ENCODE measurements at places on chromosomes 16 and 17.

DNA sequence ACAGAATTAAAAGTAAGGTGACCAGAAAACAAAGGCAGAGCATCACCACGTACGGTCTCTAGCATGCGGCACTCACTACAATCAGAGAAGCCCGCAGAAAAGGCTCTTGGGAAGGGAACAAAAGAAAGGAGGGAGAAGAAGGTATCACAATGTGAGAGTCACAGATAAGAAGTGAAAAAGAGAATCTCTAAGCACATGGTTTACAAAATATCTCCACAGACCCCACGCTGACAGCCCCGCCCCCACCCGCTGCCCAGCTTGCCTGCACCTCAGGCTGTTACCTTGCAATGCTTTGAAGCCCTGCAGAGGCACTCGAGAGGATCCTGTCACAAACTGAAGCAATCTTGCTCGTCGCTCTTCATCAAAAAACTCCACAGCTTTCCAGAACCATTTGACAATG is 40.5 kb downstream of the CEP95 start:
- DNase-seq, result no peak

DNA sequence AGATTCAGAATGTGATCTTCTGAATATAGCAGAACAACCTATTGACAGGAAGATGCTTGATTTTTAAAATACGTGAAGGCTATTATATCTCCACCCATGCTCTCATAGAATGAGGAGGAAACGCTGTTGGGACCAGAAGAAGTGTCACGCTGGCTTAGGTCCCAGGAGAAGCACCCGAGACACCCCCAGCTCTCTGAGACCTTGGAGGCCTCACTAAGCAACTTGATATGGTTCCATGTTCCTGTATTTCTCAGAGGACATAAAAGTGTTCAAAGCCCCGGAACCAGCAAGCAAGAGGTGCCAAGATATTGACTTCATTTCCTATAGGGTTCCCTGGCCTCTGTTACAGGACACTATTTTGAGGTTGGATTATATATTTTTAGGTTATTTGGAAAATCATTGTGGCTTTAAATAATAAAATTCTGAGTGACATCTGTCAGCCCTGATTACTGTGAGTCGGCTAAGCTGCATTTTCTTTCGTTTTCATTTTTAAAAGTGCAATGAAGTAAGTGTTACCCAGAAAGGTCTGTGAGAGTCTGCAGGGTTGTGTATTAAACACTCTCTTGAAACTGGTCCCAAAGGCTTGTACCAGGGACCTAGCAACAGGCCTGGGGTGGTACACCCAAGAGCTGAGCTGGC is 400.0 kb downstream of the SOX9 start:
- DNase-seq, result no peak

- DNase-seq, result no peak
Observed at GRCh38 chr16:17266608-17267313, 204.0 kb downstream of the XYLT1 start.

GRCh38 chr16:27728691-27729090 is 178.7 kb downstream of the KATNIP start:
- DNase-seq, result no peak

GRCh38 chr17:6796887-6797490 is 21.0 kb downstream of the FBXO39 start:
- DNase-seq, result no peak

GRCh38 chr17:29577001-29577370 is 8.5 kb downstream of the TP53I13 start:
- DNase-seq, result no peak

DNA sequence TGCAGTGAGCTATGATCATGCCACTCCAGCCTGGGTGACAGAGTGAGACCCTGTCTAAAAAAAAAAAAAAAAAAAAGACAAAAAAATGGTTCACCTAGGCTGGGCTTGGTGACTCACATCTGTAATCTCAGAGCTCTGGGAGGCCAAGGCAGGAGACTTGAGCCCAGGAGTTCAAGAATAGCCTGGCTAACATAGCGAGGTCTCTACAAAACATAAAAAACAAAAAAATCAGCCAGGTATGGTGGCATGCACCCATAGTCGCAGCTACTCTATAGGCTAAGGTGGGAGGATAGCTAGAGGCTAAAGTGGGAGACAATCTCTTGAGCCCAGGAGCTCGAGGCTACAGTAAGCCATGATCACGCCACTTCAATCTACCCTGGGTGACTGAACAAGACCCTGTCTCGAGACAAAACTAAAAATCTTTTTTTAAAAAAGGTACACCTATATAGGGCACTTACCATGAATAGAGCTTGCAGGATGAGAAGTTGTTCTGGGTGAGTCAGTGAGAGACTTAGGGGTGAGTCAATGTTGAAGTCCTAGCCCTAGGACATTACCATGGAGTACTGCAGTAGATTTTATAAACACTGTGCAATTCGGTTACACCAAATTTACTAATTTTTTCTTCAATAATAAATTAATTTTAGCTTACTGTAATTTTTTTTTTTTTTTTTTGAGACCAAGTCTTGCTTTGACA is 19.0 kb downstream of the USP32 start:
- no peak for DNase-seq

DNA sequence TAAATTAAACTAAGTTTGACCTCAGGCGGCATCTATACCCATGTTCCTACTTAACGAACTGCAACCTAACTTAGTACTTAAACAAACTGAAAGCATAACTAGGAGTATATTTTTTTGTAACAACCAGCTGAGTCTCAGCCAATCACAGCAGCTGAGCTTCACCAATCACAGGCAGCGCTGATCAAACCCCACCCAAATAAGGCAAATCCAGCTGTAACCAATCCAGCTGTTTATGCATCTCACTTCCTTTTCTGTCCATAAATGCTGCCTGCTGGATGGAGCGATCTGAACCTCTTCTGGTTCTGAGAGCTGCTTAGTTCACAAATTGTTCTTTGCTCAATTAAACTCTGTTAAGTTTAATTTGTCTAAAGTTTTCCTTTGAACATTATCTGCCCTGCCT is 131.3 kb downstream of the PMP22 start:
- DNase-seq, result no peak

DNA sequence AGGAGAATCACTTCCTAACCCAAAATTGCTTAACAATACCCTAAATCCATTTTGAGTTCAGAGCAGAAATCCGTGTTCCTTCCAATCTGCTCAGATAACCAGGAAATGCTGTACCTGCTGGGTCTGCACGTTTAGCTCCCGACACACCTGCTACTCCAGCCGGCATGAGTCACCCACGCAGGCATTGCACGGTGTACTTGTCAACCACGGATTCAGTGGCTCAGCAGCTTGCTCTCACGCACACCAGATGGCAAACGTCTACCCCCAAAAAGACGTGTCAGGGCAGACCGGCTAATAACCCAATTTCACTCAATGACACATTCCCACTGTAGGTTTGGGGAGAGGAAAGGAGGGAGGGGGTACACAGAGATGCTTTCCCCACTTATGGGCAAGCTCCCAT is 468.1 kb downstream of the SOX9 start:
- DNase-seq, result no peak

All from activated naive CD8-positive, alpha-beta T cell treated with anti-CD3 and anti-CD28 coated beads, Interleukin-2, amount 10 ng/mL, durations not matched to agents 7 days and 5 days (primary cell).